ENCODE measurements at places on chromosomes 2 and 18.

- DNase-seq = no peak
Measured at GRCh38 chr2:205731583-205731981, 49.3 kb downstream of the NRP2 start.

- DNase-seq = no peak
Measured at GRCh38 chr2:19536136-19536535, 177.7 kb upstream of the OSR1 start.

DNA sequence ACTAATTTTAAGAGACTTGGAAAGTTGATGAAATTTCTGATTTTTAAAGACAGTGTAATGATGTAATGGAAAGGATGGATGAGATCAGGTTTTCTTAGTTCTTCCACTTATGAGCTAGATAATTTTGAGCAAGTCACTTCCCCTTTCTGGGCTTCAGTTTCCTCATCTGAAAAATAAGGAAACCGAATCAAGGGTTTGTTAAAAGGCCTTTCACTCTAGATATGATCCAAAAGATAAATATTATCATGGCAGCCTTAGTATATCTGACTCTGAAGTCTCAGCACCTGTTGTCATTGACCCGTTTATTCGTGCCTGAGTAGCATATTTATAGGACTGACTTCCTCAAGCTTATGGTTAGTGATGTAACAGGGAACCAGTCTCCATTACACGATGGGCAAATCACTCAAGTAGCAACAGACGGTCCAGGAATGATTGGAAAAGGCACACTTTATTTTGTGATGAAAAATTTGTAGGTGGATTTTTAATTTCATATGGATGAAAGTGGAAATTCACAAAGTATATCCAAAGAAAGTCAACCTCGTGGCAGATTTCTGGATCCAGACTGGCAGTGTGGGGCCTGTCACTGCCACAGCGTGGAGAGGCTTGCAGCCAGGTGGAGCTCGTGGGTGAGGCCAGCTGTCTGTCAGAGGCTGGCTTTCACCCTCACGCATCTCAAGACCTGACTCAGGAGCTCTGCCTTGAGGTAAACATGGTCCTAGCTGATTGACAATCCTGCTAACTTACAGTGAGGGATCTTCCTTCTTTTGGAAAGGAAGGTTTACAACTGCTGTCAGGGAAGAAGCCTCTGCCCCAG, 137.9 kb upstream of the CXCR4 start:
- no peak for DNase-seq

DNA sequence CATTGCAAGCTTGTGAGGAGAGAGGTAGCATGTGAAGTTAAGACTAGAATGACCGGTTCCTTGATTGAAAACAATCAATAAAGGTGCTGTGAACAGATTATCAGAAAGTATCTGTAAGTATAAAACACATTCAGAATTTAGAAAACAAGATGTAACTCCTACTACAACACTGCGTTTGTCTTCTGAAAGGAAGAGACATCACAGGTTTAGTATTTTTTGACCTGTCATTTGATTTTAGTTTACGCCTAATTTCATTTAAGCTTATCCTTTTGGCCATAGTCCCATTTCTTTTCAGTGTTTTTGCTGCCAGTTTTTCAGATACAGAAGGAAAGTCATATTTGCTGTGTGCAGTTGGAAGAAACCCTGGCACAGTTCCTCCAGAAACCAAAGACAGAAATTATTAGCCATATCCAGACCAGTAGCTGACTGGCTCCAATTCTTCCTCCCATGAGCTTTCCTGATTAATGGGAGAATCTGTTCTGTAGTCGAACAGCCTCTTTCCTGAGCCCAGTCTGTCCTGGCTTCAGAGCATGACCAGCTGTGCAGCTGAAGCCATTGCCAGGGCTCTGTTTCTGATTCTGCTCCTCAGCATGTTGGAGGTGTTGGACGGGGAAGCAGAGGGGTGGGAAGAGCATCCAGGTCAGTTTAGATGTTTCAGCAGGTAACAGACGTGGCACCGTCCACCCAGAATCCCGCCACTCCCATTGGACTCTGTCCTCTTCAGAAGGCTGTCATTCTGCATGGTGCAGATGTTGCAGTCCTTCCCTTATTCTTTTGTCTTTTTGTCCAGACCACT, 61.0 kb downstream of the CRIM1 start:
- no peak for DNase-seq

- DNase-seq = no peak
Measured at GRCh38 chr2:230886671-230887071, 21.9 kb downstream of the ITM2C start.

GRCh38 chr2:203040966-203041521, 26.4 kb downstream of the NBEAL1 start:
- DNase-seq = no peak

DNA sequence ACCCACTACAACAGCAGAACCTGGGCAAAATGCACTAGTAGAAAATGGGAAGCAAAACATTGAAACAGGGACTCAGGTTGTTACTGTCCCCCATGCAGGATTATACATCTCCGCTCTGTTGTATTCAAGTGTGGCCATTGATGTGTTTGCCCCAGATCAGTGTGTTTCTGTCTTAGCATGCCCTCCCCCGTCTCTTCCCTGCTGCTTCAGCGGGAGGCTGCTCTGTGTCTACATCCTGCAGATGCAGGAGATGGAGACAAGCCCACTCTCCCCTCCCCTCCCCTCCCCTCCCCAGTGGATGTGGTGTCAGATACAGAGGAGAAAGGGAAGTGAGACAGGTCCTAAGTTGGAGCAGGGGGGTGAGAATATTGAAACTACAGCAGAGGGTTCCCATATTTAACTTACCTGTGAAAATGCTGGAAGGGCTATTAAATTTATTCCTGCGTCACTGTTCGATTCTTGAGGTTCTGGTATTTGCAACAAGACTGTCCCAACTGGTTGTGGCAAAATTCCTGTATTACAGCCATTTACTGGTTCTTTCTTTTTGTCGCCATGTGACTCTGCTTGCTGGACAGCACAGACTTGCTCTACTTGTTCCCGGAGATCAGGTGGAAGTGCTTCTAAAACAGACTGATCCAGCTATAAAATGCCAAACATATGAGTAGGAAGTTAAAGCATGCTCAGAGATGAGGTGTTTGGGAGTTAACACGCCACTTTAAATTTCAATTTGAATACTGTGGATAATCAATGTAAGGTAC, 67.0 kb downstream of the EIF5B start:
- DNase-seq = no peak

DNA sequence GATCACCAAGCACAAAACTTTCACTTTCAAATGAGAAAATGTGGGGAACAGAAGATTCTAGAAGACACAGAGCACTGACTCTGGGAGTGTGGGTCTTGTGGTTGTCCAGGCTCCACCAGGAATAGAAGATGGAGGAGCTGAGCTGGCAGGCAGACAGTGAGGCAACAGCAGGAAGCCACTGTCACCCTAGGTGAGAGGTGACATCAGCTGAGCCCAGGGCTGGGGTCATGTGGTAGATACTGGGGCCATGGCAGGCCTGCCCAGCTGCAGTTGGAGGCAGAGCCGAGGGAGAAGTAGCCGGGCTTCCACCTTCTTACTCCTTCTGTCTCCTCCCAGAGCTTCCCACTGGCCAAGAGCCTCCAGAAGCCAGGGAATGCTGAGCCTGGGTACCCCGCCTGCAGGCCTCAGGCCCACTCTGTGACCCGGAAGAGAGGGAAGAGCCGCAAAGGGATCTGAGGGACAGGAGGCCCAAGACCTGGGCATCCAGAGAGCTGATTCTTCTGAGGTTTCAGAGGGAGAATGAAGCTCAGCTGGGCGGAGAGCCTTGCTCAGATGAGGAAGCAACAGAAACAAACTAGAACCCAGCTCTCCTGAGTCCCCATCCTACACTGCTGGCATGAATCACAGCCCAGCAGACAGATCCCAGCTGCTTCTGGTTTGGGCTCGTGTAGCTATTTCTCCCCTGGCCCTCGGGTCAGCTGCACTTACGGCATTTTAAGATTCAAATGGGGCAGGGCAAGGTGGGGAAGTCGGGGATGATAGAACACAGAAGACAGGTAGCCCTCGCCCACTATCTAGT, 39.8 kb upstream of the ASAP2 start:
- DNase-seq = no peak

- DNase-seq = no peak
Measured at GRCh38 chr2:239461291-239462190, 60.7 kb upstream of the HDAC4 start.
